Right forelimb (tissue), 1 donor: ENCODE measurements at places on chromosomes 13 and 19.

GRCh38 chr13:112846411-112847115 lies 122.5 kb upstream of the MCF2L start:
- no peak for DNase-seq

- no peak for DNase-seq
Observed at GRCh38 chr19:39623946-39624345, 21.6 kb downstream of the LGALS13 start.

GRCh38 chr13:45882626-45883025 lies 31.1 kb upstream of the SIAH3 start:
- no peak for DNase-seq

- DNase-seq, result no peak
Observed at GRCh38 chr13:91930687-91931086, 532.3 kb downstream of the GPC5 start.

DNA sequence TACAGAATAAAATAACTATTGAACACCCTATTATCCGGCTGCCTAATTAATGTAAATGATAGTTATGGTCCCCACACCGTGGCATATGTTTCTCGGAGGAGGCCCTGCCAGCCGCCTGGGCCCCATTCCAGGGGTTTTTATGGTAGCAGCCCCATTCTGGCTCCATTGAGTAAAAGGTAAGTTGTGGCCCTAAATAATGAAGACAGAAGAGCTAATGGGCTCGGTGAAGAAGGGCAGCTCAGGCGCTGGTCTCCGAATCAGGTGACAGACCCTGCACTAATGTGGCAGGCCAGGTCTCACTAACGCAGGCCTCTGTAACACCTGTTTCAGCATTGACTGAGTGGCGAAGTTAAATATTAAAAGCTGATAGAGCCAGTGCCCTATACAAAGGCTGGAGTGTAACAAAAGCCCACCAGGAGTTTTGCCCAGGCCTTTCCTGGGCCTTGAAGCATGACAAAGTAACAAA lies 19.1 kb downstream of the POP4 start:
- no peak for DNase-seq

DNA sequence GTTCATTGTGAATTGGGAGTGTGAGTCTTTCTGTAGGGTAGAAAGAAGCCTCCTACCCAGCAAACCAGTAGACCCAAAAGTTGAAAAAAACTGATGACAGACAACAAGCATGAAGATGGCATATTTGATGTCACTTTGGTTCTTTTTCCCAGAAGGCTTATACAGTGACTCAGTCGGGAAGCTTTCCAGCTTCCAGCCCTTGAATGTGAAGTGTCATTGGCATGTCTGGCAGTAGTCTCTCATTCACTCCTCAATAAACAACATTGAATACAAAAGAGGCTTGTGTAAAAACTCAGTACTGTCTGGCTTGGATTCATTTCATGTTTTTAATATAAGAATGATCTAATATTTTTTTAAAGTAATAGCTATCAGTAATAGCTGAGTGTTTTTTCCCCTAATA lies 68.7 kb downstream of the IPO5 start:
- DNase-seq, result no peak

DNA sequence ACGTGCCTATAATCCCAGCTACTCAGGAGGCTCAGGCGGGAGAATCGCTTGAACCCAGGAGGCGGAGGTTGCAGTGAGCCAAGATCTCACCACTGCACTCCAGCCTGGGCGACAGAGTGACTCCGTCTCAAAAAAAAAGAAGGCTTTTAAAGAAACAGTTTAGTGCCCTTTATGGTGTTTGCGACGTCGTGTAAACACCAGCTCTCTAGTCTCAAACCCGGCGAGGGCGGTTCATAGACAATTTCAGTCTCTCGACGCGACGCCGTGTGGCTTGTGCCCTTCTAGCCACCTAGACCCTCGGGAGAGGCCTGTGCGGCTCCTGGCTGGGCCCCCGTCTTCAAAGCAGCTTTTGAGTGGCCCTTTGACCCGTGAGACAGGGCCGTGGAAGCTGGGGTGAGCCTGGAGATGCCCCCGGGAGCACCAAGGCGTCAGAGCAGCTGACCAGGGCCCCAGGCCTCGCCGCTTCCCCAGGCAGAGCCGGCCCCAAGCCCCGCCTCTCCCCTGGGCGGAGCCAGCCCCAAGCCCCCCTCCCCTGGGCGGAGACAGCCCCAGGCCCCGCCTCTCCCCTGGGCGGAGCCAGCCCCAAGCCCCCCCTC lies 5.0 kb upstream of the MADCAM1 start:
- no peak for DNase-seq

- DNase-seq, result no peak
Observed at GRCh38 chr19:47323872-47324271, 8.1 kb upstream of the C5AR2 start.
